ENCODE measurements at places on chromosomes 2 and 18. TPM values are rescaled to one million over a fixed set of nuclear protein-coding genes. Genes with fewer than 3 reads are reported as not detected.

GRCh38 chr2:11872247-11872947 lies 126.0 kb downstream of the LPIN1 start:
- DNase-seq: no peak

- DNase-seq: no peak
Observed at GRCh38 chr18:37619964-37620363, 54.4 kb upstream of the CELF4 start.

Gene CENPA
- total RNA-seq: 1.3 TPM

DNA sequence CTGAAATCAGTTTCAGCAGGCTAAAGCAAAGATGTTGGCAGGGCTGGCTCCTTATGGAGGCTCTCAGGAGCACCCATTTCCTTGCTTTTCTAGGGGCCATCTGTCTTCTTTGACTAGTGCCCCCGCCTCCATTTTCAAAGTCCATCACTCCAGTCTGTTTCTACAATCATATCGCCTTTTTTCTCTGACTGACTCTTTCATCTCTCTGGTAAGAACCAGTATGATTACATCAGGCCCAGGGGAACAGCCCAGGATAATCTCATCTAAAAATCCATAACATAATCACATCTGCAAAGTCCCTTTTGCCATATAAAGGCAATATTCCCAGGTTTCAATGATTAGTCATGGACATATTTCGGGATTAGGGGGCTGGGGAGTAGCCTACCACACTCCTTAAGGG lies 57.0 kb downstream of the CUL3 start:
- DNase-seq: no peak

- no peak for DNase-seq
Observed at GRCh38 chr2:4151521-4151920, 448.1 kb downstream of the DCDC2C start.

Gene ME2
- 39.0 TPM for total RNA-seq

GRCh38 chr18:36412778-36413177 lies 115.3 kb downstream of the FHOD3 start:
- no peak for DNase-seq

- DNase-seq: peak; percentile 82
Observed at GRCh38 chr18:48222118-48222517, 187.1 kb downstream of the ZBTB7C start.

Gene CXCR4
- total RNA-seq: 61.1 TPM

GRCh38 chr18:65516209-65516608 lies 234.6 kb upstream of the CDH7 start:
- no peak for DNase-seq

- DNase-seq: no peak
Observed at GRCh38 chr2:37721201-37721560, 49.7 kb upstream of the CDC42EP3 start.

Gene FAP
- total RNA-seq: 1.8 TPM

Gene CDK15
- total RNA-seq: 3.1 TPM

- no peak for DNase-seq
Observed at GRCh38 chr2:197256021-197256420, 54.6 kb downstream of the ANKRD44 start.

DNA sequence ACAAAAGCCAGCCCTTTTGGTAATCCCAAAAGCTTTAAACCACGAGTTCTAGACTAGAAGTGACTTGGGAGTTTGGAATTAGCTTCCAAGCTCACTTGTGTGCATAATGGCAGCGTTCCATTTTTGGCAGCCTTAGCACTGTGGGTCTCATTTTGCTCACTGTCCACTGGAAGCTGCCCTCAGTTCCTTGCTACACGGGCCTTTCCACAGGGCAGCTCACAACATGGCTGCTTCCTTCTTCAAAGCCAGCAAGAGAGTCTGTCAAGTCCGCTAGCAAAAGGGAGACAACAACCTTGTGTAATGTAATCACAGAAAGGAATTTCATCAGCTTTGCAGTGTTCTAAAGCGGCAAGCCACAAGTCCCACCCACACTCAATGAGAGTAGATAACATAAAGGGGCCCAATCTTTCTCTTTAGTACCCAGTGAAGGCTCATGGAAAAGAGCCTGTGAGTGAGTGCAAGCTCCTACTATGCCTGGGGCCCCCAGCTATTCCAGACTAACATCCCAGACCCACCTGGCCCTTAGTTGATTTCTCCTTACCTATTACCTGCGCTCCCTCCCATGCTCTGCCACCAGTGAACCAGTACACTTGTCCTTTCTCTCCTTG lies 239.7 kb upstream of the FBXO11 start:
- DNase-seq: no peak

DNA sequence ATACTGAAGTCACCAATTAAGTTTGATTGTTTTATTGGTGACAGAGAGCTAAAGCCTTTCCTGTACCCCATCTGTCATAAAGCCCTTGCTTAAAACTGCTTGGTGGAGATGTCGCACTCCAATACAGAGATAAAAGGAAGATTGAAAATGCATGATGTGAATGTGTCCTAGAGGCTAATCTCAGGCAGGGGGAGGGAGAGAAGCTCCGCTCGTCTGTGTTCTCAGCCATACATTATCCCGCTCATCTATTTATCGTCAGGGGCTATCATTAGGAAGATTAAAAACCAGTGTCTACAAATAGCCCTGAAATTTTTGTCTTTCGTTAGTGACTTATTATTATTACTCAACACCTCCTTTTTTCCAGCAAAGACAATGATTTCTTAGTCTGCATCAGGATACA lies 110.3 kb downstream of the CMPK2 start:
- no peak for DNase-seq

Gene CD302
- total RNA-seq: 34.6 TPM

DNA sequence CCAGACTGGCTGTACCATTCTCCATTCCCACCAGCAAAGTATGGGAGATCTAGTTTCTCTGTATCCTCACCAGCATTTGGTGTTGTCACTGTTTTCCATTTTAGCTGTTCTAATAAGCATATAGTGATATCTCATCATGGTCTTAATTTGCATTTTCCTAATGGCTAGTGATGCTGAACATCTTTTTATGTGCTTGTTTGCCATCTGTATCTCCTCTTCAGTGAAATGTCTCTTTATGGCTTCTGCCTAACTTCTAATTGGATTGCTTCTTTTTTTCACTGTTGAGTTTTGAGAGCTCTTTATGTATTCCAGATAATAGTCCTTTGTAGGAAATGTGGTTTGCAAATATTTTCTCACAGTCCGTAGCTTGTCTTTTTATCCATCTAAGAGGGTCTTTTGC lies 18.9 kb upstream of the BIN1 start:
- DNase-seq: no peak

Gene PTH2R
- 1.1 TPM for total RNA-seq

DNA sequence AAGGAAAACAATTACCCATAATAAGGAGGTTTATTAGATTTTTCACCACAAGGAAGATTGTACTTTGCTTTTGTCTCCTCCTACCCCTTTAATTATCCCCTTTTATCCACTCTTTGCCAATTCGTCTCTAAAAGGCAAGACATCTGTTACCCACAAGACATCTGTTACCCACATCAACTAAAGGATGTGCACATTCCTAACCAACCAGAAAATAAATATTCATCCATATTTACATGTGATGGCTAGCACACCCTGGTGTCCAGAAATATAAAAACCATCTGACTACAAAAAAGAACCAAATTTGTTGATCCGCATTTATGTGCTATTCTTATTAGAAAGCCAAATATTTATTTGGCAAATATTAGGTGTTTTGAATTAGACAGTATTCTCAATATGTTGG lies 35.7 kb downstream of the ACVR1C start:
- DNase-seq: no peak

GRCh38 chr2:196980473-196980872 lies 54.0 kb upstream of the PGAP1 start:
- no peak for DNase-seq

Gene TGFA
- 51.0 TPM for total RNA-seq

- no peak for DNase-seq
Observed at GRCh38 chr2:24883946-24884345, 36.1 kb downstream of the ADCY3 start.

GRCh38 chr2:229408356-229408755 lies 137.3 kb upstream of the PID1 start:
- DNase-seq: peak; percentile 80

Gene TNFRSF11A
- total RNA-seq: 38.9 TPM

DNA sequence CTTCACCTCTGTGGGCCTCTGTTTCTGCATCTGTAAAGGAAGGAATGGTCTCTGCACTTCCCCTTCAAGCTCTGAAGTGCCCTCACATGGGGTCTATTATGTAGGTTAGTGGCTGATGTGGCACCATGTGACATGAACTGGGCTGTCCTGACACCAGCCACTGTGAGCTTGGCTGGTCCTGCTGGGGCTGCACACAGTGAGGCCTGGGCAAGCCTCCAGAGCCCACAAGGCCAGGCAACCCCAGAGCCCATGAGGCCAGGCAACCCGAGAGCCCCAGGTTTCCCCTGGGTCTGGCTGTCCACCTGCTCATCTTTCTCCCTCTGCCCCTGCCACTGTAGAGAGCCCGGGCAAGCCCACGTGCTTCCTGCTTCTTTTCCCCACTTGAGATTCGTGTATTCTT lies 150.1 kb upstream of the SMAD2 start:
- no peak for DNase-seq

GRCh38 chr18:43271593-43272432 lies 5.5 kb downstream of the SYT4 start:
- no peak for DNase-seq

Gene REG1A
- total RNA-seq: 33.7 TPM

DNA sequence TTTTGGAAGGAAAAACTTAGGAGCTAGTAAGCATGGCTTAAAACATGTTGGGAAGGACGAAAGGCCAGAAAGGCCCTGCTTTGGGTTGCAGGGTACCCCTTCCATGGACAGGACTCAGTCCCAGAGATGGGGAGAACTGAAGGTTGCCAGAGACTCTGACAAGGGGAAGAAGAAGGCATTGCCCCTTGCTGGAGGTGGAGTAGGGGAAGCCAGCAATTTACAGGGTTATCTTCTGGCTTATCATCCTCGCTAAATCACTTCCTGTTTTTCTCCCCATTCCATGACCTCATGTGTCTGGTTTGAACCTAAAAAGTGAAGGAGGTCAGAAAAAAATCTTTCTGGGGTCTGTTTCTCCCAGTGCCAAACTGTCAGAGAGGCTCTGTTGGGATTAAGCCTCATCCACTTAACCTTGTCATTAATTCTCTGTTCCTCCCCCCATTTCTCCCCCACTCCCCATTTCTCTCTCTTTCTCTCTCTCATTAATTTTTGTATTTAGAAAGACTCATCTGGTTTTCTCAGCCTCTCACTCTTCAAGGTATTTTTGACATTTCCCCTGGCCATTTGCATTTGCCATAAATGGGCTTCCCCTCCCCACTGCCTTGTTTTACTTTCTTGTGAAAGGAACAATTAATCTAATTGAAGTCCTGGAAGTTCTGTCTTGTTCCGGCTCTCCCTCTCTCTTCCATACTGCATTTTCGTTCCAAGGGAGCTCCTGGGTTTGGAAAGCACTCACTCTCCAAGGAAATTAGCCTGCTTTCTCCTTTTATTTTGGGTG lies 17.4 kb downstream of the NRP2 start:
- no peak for DNase-seq

GRCh38 chr2:200469708-200470211 lies 40.1 kb downstream of the KCTD18 start:
- DNase-seq: peak; percentile 80

Gene TMEM200C
- 6.1 TPM for total RNA-seq

- DNase-seq: peak; percentile 13
Observed at GRCh38 chr2:86787736-86788135, 3.0 kb downstream of the CD8A start.

- DNase-seq: no peak
Observed at GRCh38 chr2:96541398-96542152, 5.0 kb downstream of the ARID5A start.

GRCh38 chr2:85865539-85866164 lies 23.1 kb downstream of the ST3GAL5 start:
- no peak for DNase-seq

- DNase-seq: peak; percentile 67
Observed at GRCh38 chr2:235605312-235606003, 111.6 kb downstream of the AGAP1 start.

DNA sequence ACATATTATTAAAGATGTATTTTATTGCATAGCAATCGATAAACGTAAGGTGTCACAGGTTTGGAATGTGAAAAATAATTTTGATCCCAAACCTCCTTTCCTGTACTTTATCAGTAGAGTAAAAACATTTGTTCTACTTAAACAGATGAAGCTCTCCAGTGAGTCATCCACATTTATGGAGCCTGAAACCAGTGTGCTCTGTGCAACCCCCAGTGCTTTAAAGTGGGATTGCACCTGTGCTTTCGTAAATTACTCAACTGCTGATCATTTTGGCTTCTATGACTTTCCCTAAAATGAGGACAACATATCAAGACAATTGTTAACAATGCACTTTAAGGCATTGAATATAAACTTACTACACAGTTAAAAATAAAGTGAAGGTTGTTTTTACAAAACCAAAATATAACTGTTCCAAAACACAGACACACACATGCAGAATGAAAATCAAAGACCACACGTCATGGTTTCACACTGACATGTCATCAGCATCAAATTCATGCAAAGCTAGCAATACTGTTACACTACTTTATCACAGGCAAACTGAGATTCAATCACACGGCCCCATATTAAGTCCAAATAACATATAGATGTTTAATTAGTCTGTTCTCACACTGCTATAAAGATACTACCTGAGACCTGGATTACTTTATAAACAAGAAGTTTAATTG lies 9.7 kb downstream of the TMEM18 start:
- DNase-seq: no peak

GRCh38 chr2:44843641-44844310 lies 97.7 kb upstream of the SIX3 start:
- no peak for DNase-seq

DNA sequence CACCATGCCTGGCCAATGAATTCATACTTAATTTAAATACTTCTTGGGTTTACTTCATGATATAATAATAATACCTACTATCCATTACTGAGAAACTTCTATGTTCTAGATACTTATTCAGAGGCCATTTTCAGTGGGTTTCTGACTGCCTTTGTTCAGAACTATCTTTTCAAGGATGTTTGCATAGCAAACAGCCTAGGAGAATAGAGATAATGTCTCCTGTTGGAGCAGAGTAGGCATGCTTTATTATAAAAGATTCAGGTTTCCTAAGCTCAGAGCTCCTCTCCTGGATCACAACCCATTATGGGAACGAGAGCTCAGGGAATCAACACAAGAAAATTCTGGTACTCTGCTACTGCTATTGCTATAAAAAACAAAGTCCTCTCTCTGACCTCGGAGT lies 11.1 kb downstream of the FASTKD1 start:
- DNase-seq: no peak

Gene KCNK3
- 9.1 TPM for total RNA-seq

Gene STPG4
- total RNA-seq: 0.20 TPM

Gene NTSR2
- total RNA-seq: not detected

- no peak for DNase-seq
Observed at GRCh38 chr2:210562502-210563080, 6.2 kb downstream of the CPS1 start.

Gene MPPE1
- total RNA-seq: 56.7 TPM

Data from mucosa of gallbladder (tissue), 1 donor.